ENCODE measurements at places on chromosomes 4 and X.

- DNase-seq, result no peak
Measured at GRCh38 chrX:22628275-22628674, 355.6 kb downstream of the CBLL2 start.

- DNase-seq, result no peak
Measured at GRCh38 chr4:14076776-14077175, 449.3 kb upstream of the BOD1L1 start.

- DNase-seq, result no peak
Measured at GRCh38 chrX:107574054-107574683, 54.1 kb upstream of the PRPS1 start.

GRCh38 chrX:76971393-76972376 lies 475.5 kb upstream of the FGF16 start:
- no peak for DNase-seq

DNA sequence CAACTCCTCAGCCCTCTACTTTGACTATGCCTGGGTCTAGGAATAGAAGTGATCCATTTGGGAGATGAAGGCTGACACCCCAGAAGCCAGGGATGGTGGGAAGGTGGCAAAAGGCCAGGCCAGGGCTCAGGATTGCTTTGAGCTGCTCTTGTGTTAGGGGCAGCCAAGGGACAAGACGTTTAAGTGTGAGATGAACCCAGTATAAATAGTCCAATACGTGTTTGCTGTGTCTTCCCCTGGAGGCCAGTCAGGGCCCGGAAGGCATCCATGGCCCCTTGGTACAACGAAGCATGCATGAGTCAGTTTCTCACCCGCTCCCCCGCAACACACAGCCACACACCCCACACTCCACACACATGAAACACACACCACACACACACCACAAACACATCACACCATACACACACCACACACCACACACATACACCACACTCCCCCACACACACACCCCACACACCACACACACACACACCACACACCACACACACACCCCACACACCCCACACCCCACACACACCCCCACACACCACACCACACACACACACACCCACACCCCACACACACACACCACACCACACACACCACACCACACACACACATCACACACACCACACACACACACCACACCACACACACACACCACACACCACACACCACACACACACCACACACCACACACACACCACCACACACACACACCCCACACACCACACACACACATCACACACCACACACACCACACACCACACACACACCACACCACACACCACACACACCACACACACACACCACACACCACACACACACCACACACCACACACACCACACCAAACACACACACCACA lies 5.1 kb downstream of the STARD8 start:
- no peak for DNase-seq

DNA sequence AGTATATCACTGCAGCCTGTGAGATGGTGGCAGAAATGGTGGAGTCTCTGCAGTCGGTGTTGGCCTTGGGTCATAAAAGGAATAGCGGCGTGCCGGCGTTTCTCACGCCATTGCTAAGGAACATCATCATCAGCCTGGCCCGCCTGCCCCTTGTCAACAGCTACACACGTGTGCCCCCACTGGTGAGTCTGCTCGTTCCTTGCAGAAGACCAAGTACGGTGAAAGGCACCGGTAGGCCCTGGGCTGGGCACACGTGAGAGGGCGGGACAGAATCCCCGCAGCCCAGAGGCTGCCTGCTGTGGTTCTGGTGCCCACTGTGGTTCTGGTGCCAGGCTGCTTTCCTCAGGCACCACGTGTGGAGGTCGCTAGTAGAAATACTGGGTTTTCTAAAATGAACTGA lies 31.2 kb upstream of the MSANTD1 start:
- no peak for DNase-seq

DNA sequence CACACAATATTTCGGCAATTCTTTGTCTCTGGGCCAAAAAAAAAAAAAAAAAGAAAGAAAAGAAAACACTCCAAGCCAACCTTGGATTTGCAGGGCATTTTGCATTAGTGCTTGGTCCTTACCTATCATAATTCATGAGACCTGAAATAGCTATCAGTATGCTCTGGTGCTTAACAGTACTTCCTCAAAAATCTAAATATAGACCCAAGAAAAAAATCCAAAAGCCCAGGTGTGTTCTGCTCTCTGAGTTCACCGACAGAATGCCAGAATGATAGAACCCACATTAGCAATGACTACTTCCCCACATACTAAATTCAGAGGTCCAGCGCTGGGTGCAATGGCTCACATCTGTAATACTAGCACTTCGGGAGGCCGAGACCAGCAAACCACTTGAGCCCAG lies 42.9 kb downstream of the ABCG2 start:
- no peak for DNase-seq

- DNase-seq, result no peak
Measured at GRCh38 chr4:176636292-176636691, 156.4 kb downstream of the VEGFC start.

DNA sequence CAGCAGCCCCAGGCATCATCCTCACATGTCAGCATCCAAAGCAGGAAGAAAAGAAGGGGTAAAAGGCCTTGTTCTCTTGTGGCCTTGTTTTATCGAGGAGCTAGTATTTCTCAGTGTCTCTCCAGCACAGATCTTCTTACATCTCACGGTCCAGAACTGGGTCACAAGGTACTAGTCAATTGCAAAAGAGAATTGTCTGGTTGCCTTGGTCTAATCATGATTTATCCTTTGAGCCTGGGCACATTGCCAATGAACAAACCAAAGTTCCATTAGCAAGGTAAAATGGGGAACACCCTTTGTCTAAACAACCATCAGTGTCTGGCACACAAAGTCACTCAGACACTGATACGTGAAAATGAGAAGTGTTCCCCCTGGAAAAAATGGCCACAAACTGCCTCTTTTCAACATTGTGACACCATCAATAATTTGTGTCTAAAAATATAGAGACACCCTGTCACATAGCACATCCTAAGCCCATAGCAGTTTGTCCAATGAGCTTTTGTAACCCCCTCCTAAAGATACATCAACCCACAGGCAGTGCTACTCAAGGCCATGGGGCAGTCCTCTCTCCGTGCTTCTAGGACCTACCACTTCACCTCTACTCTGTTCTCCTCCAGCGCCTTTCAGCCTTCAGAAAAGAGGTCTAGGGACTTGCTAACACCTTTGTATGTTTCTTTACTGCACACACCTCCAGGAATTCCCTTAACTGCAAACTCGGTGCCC lies 534.4 kb downstream of the MID1IP1 start:
- DNase-seq, result no peak

GRCh38 chrX:133566876-133567275 lies 151.6 kb upstream of the GPC4 start:
- DNase-seq, result no peak

GRCh38 chr4:109385260-109385659 lies 48.4 kb upstream of the SEC24B start:
- no peak for DNase-seq

DNA sequence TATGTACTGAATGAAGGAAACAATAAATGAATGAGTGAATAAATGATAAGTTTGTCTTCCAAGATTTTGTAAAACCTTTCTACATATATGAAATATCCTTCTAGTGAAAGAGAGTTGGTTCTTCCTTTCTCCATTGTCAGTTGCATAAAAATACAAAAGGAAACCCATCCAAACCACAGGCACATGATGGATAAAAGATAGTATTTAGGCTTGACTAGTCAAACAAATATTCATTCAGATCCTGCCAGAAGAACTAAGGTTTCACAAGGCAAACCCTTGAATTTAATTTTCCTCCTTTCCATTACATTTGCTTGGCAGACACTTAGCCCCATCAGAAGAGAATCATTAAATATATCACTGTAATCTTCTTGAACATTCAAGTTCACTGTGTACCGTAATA lies 208.4 kb downstream of the COL25A1 start:
- DNase-seq, result no peak

GRCh38 chr4:88957570-88957969 lies 99.4 kb downstream of the FAM13A start:
- DNase-seq, result no peak

DNA sequence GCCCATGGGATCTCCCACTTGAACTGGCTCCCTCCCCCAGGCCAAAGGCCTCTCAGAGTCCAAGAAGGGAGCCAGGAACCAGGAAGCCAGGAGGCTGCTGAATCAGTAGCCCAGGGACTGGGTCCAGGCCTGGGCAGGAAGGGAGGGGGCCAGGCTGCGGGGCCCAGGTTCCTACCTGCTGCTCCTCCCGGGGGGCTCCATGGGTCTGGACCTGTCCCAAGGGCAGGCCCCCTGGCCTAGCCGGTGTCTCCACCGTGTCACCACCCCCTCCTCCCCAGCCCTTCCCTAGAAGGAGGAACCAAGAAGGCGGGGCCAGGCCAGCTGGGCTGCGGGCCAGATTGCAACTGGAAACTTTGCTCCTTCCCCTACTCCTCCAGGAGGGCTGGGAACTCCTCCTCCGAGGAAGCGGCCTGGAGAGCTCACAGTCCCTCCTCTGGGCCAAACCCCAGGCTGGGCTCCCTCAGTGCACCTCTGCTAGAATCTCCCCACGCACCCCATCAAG lies at the start of gene IQSEC2:
Gene IQSEC2 (minus strand): TSS at position 264 of the 502 bp plus-strand sequence.
- DNase-seq, result no peak

GRCh38 chr4:185244763-185245162 lies 35.4 kb downstream of the SNX25 start:
- no peak for DNase-seq

DNA sequence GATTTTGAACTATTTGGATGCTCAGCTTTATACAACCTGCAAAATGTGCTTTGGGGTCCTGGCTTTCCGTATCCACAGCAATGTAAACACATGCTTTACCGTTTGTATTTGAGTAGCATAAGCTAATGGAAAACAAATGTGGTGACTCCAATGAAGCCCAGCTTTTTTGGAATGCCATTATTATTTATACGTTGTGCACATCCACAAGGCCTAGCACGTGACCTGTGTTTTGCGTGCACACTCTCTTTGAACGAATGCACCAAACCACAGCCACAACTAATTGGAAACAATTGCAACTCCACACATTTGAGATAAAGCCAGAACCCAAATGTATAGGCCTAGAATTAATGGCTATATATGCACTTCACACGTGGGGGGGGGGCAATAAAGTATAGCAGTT lies 189.5 kb upstream of the GPC4 start:
- DNase-seq, result no peak

- no peak for DNase-seq
Measured at GRCh38 chrX:66676990-66677389, 38.1 kb upstream of the EDA2R start.

DNA sequence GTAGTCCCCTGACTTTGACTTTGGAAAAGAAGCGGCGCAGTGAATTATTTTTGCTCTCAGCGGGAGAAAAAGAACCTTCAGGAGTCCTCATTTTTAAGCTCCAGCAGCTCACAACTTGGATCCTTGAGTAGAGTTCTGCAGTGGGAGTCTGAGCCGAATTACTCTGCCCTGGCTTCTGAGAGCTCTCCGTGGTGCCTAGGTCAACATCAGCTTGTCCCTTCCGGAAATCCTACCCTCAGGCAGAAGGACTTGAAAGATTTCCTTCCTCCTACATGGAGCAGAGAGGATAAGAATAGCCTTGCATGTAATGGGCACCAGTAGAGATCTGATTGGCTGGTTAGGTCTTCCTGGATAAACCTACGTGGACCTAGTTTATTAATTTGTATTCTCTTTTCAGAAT lies 549.7 kb upstream of the TENM3 start:
- no peak for DNase-seq

GRCh38 chr4:145153904-145154298 lies 26.5 kb downstream of the OTUD4 start:
- DNase-seq, result no peak

DNA sequence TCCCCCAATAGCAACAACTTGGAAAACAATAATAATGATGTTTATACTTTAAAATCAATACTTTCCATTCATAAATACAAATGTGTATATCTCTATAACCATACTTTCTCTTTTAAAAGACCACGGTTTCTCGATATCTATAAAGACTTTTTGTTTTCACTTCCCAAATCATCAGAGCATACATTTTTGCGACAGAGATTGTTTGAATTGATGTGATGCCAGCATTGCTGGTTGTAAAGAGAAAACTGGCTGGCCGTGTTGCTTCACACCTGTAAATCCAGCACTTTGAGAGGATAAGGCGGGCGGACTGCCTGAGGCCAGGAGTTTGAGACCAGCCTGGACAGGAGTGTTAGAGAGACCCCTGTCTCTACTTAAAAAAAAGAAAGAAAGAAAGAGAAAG lies 77.6 kb upstream of the ZNF518B start:
- DNase-seq, result no peak
